ENCODE measurements at places on chromosomes 2 and 18.

GRCh38 chr2:204226305-204226880 lies 289.8 kb downstream of the ICOS start:
- DNase-seq, result no peak

- DNase-seq, result no peak
These were observed 49.2 kb upstream of the CCDC150 start for GRCh38 chr2:196590286-196590685.

GRCh38 chr2:128237081-128237534 lies 81.6 kb downstream of the HS6ST1 start:
- no peak for DNase-seq

DNA sequence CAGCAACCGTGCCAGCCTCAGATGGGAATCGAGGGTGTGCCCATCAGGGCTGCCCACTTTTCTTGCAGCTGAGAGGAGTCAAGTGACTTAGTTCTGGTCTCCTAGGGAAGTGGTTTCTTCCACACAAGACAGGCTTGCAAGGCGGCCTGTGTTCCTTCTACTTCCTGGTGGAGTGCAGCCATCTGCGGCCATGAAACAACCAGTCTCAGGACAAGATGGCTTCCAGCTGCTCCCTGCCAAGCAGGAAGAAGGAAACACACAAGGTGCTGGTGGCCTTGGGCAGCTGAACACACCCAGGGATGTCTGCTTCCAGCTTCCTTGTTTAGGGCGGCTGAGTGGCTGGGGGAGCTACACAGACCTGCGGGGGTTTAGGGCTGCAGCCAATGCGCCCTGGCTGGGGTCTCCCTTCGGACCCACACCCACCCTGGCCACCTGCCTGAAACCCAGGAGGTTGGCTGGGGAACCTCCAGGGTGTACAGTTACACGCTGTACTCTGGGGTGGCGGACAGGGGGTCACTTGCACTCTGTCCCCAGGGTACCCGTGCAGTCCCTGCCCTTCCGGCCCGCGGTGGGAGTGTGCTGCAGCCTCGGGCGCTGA lies 34.7 kb downstream of the PTPN18 start:
- DNase-seq, result no peak

- DNase-seq, result peak; percentile 31
These were observed 25.1 kb downstream of the DNPEP start for GRCh38 chr2:219362524-219363164.

- peak; percentile 46 for DNase-seq
These were observed 14.5 kb downstream of the ATG16L1 start for GRCh38 chr2:233265899-233266431.

DNA sequence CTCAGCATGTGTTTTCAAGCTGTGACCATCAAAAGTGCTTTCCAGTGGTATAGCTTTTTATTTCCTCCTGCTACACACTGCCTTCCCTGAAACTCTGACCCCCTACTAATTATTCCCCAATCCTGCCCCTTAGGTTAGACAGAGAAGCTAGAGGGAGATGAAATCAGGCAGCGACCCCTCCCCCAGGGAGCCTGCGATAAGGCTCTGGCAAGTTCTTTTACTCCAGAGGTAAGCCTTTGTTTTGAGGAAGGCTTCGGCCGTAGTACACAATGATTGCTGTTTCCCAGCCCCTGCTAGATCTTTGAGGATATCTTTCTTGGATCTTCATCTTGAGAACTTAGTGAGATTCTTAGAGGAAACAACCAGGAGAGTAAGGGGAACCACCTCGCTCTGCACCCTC lies 33.5 kb upstream of the NOL4 start:
- no peak for DNase-seq

DNA sequence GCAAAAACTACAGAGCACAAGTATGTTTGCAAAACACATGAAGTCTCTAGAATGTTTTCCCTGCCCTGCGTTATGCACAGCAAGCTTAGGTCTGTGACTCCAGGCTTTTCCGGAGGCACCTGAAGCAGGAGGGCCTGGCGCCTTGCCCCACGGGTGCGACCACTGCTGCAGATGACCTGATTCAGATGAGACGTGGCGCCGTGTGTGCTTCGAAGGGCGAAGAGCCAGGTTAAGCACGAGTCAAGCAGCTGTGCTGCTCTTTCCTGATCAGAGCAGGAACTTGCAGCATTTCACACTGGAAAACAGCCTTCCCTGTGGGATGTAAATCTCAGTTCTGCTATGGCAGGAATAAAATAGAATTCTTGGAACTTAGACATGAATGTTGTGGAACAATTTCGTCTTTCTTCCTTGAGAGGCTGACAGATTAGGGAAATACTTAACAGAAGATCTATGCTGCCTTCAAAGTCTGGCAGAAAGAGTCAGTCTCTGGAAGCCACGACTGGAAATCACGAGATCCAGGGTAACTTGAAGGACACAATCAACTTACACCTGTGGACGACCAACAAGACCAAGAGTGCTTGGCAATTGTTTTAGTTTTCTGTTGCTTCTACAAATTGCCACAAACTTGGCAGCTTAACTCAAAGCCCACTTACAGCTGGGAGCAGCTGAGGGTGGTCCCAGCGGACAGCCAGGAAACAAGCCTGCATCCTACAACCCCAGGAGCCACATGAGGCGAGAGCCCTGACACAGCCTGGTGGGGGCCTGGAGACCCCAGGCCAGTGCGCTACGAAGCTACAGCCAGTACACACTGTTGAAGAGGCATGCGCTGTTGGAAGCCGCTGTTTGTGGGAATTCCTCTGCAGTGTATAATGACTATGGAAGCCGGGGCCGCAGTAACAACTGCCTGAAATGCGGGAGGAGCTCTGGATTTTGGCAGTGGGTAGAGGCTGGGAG lies 42.9 kb downstream of the EIPR1 start:
- DNase-seq, result no peak

DNA sequence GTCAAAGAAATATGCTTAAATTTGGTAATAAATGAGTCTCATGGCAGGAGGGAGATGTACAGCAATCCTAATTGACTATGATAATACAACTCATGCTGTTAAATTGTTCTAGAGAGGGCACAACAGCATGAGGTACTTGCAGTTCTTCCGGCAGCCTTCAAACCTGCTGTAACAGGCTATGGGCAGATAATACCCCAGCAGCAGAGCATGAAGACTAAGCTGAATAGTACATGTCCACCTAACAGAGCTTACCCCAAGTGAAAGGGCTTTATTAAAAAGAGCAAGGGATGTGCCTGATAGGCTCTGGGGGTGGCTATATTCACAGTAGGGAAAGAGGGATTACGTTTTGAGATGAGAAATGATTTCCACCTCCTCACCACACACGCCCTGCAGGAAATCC lies 28.9 kb downstream of the MRO start:
- no peak for DNase-seq

DNA sequence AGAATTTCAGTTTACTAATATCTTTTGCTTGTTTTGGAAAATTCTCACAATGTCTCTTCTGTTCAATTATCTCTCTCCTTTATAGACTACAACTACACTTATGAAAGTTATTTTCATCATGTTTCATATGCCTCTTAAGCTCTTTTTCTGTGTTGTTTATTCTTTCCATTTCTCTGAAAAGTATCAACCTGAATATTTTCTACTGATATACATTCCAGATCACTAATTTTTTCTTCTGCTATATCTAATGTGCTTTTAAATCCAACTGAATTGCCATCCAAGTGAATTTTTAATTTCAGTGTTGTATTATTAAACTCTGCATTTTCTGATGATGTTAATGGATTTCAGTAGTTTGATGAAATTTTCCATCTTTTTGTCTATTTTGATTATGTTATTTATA lies 301.3 kb downstream of the HRH4 start:
- no peak for DNase-seq

GRCh38 chr2:69183659-69184058 lies 170.7 kb downstream of the ANTXR1 start:
- no peak for DNase-seq

GRCh38 chr2:72204156-72204785 lies 56.6 kb upstream of the CYP26B1 start:
- no peak for DNase-seq

GRCh38 chr2:173898996-173899395 lies 66.2 kb downstream of the SP3 start:
- no peak for DNase-seq

DNA sequence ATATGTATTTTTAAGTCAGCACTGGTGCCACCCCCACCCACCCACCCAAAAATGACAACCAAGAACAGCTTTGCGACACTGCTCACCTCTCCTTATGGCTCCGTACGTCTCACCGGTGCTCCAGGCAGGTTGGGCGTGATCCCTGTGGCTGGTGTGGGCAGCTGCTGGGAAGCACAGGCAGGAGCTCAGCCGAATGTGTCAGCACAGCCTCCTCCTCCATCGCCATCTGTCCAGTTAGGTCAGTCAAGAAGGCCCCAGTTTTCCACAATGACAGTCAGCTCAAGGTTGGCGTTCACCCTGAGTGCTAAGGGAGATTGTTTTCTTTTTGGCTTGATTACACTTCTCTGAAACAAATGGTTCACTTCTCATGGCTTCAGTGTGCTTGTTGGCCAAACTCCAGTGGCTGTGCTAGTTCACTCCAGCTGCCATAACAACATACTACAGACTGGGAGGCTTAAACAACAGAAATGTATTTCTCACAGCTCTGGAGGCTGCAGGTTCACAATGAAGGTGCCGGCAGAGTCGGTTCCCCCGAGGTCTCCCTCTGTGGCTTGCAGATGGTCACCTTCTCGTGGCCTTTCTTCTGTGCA lies 30.2 kb downstream of the AMER3 start:
- no peak for DNase-seq

DNA sequence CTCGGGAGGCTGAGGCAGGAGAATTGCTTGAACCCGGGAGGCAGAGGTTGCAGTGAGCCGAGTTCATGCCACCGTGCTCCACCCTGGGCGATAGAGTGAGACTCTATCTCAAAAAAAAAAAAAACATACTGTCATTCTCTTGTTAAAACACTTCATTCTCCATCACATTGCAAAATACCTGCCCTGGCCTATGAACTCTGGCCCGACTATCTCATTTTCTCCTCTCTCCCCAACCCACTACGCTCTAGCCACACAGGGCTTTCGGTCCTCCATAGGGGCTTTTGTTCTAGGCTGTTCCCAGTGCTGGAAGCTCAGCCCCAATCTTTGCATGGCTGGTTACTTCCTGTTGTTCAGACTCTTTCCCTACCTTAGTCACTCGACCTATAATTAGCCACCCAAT lies 10.3 kb downstream of the CEP76 start:
- DNase-seq, result no peak

- no peak for DNase-seq
These were observed 31.9 kb upstream of the MAPRE3 start for GRCh38 chr2:26938399-26939118.

DNA sequence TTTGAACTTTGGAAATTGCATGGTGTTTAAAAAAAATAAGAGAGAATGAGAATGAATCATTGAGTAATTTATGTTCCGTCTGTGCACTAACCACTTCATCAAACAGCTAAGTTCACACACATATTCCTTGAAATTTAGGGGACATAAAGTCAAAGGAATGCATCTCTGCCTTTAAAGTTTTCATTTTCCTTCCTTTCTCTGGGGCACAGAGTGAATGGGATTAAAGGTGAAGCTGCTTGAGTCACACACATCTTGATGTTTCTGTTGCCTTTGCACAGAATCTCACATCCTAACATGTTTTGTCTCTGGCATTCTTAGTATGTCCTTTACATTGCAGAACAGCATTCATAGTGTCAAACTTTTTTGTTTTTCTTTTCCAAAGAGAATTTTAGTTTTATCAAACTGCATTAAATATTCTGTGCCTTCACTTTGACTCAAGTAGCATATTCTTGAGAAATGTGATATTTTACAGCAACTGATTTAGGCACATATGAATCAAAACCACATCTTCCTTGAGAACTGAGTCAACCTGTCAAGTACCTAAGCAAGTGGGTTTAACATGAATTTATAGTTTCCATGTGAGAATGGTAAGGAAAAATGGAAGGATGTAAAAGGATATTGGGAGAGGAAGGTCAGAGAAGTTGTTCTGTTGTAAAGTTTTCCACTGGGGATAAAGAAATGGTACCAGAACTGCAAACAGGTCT lies 169.1 kb upstream of the THUMPD2 start:
- DNase-seq, result no peak

- no peak for DNase-seq
These were observed 66.0 kb downstream of the CDH2 start for GRCh38 chr18:28110924-28111323.

- DNase-seq, result no peak
These were observed 244.1 kb downstream of the SH3BP4 start for GRCh38 chr2:235195921-235196320.

DNA sequence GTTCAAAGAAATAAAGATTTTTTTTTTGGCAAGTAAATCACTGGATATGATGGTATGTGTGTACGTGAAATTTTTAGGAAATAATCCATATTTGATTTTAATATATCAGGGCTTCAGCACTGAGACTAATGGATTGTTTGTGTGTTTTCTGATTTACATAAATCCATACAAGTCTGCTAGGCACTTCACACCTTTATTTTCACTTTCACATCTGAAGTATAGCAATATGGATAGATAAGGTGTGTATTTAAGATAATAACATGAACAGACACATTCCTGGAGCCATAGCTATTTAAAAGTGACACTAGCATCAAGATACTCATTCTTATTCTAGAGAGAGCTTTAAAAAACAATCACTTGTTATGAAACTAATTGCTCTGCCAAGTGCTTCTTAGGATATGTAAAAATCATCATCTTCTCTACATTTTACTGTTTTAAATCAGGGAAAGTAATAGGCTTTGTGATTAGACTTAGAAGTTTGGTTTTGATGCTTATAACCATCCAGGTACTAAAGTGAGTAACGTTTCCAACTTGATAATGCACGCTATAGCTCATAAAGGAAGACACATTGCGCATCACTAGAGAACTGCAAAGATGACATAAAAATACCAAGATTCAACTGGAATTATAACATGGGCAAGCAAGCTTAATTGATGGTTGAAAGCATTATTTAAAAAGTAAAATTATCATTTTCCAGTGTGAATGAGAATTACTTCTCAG lies 208.9 kb downstream of the ZEB2 start:
- DNase-seq, result no peak

GRCh38 chr2:42249887-42250286 lies 80.7 kb downstream of the EML4 start:
- DNase-seq, result no peak

GRCh38 chr2:162928356-162928755 lies 89.8 kb upstream of the KCNH7 start:
- no peak for DNase-seq

DNA sequence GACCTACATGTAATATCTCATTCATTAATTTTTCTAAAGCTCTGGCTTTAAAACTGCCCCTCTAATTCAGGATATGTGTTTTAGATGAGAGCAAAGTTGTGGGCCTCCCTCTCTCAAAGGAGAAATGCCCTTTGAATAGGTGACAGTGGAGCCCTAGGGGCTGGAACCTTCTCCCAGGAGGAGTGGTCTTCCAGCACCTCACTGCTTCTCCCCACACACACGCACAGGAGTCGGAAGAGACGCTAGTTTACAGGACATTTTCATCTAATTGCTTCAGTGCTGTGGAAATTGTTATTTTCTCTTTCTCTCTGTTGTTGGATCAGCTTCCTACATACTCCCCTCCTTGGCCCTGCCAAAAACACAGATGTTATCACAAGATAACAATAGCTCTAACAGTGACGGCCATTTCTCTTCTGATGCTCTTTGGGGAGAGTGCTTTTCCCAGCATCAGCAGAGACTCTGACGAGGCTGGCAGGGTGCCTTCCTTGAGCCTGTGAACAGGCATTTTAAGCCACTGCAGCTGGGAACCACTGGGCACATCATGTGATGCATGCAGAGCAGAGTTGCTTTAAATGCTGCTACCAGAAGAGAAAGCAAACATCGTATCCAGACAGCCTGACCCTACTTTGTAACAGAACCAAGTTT lies 209.4 kb upstream of the SP5 start:
- no peak for DNase-seq

Data from GM13976 (cell line).